SJCRH30 (cell line): ENCODE measurements at places on chromosomes 2 and 18. TPM values are rescaled to one million over a fixed set of nuclear protein-coding genes. Genes with fewer than 3 reads are reported as not detected.

Gene SEH1L
- total RNA-seq, result 29.4 and 33.1 TPM in 2 replicates

Gene CDCA7
- 68.7 and 76.9 TPM in 2 replicates for total RNA-seq

Gene PARD6G
- total RNA-seq, result 8.2 and 9.1 TPM in 2 replicates

Gene MEP1B
- not detected in 2 replicates for total RNA-seq

Gene MYO5B
- total RNA-seq, result 39.1 and 39.7 TPM in 2 replicates

Gene STRN
- total RNA-seq, result 33.1 and 37.3 TPM in 2 replicates

Gene ITPRIPL1
- total RNA-seq, result 26.4 and 27.1 TPM in 2 replicates

Gene KCTD18
- 8.2 and 9.0 TPM in 2 replicates for total RNA-seq

Gene KDM3A
- 34.8 and 38.7 TPM in 2 replicates for total RNA-seq

Gene GPR39
- total RNA-seq, result 0.16 TPM in 1 of 2 replicates, not detected in the other

Gene SULT1C4
- 1.6 and 2.4 TPM in 2 replicates for total RNA-seq

Gene ALPI
- total RNA-seq, result not detected in 2 replicates

Gene TSGA10
- 3.1 and 4.2 TPM in 2 replicates for total RNA-seq

- H3K4me1 ChIP-seq, result no peaks in the 10 kb centered on the region
- H3K27me3 ChIP-seq, result no peaks in the 10 kb centered on the region
- no peaks in the 10 kb centered on the region for H3K36me3 ChIP-seq
- H3K27ac ChIP-seq, result no peak overlapping the region
- no peak overlapping the region for H3K4me3 ChIP-seq
- DNase-seq, result no peak
Observed at GRCh38 chr2:167681234-167682015, 566.0 kb downstream of the STK39 start.

DNA sequence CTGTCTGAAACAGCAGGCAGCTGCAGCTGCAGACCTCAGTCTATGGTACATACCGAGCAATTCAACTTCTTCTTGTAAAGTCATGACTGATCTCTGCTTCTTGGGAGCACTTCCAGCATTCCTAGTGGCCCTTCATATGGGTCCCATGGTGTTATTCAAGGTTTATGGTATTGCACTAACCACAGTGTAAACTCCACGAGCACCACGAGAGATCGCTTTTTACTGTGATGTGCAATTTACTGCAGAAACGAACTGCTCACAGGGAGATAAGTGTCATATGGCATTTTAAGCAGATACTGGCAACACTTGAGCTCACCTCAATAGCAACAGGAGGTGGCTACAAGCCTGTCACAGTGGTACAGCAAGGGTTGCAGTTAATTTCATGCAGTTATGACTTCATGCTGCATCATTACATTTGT is 38.6 kb upstream of the SH3BP4 start:
- H3K4me1 ChIP-seq, result no peaks in the 10 kb centered on the region
- no peaks in the 10 kb centered on the region for H3K36me3 ChIP-seq
- no peak overlapping the region for H3K4me3 ChIP-seq
- no peak for DNase-seq
- H3K27me3 ChIP-seq, result no peaks in the 10 kb centered on the region
- H3K27ac ChIP-seq, result no peak overlapping the region

GRCh38 chr2:228600265-228600664 is 418.8 kb upstream of the SPHKAP start:
- H3K4me3 ChIP-seq, result no peak overlapping the region
- H3K27me3 ChIP-seq, result no peaks in the 10 kb centered on the region
- no peak for DNase-seq
- no peak overlapping the region for H3K27ac ChIP-seq

- H3K4me3 ChIP-seq, result no peak overlapping the region
- no peaks in the 10 kb centered on the region for H3K27me3 ChIP-seq
- H3K36me3 ChIP-seq, result no peaks in the 10 kb centered on the region
- H3K27ac ChIP-seq, result no peak overlapping the region
Observed at GRCh38 chr2:101109451-101110118, 41.6 kb downstream of the TBC1D8 start.

DNA sequence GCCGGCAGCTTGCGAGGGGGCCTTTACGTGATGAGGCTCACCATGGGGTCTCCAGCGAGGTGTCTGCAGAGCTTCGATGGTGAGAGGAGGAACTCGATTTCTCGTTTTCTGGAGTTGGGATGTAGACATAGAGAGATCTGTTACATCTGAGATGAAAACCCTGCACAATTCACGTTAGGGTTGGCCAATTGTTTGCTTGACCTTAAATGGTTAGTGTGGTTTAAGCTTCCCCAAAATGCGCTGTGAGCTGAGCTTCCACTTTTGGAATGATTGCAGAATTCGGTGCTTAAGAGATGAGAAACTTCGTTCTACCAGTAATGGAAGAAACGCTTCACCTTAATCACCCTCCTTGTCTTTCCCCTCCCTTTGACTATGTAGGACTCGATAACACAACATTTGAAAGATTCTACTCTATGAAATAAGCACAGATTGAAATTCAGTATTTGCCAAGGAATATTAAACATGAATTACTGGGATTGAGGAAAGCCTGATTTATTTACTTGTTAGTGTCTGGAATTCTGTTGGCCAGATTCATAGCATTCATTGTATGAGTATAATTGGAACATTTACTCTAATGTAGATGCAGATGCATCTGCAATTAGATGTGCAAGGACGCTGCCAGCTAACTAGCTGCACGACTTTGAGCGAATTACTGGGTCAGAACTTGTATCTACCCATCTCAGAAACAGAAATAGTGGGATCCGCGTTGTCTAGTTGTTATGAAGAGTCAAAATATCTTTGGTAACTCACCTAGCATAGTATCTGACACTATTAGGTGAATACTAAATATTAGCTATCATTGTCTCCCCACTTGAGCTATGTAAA is 1.6 kb upstream of the KLF7 start:
- H3K27ac ChIP-seq, result peak overlapping the region; percentile 100
- no peaks in the 10 kb centered on the region for H3K36me3 ChIP-seq
- peak overlapping the region; percentile 96 for H3K4me3 ChIP-seq
- peaks cover 13% of the 10 kb centered on the region; the same call in 1 of the 2 replicates for H3K4me1 ChIP-seq
- no peaks in the 10 kb centered on the region for H3K27me3 ChIP-seq

- H3K27me3 ChIP-seq, result peaks cover 23% of the 10 kb centered on the region
- DNase-seq, result no peak
- no peak overlapping the region for H3K4me3 ChIP-seq
- H3K27ac ChIP-seq, result no peak overlapping the region
Observed at GRCh38 chr2:70664525-70664924, 103.5 kb downstream of the ADD2 start.

DNA sequence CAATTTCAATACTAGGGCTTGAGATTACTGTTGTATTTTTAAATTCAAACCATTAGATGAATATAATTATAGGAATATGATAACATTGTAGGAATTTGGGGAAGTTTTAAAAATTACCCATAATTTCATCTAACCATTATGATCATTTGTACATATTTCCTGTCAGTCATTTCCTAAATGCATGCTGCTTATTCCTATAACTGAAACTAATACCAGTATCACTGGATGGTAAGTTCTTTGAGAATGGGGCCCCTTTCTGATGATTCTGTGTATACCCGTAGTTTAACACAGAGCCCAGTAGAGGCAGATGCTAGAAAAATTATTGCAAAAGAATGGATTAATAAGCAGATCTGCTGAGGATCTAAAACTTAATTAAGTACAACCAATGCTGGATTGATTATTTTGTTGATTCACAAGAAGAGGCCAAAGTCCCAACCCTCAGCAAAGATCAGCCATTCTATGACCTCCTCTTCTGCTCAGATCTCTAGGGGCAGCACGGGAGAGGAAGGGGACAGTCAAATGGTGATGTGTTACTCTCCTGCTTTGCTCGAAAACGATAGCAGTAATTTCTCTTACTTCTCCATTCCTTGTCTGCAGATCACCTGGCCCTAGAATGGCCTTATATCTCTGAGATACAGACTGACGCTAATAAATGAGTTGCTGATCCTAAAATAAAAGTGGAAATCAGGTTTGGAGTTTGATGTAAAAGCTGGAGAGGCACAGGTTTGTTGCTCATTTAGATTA is 69.5 kb upstream of the PELI1 start:
- H3K4me1 ChIP-seq, result peaks cover 8% of the 10 kb centered on the region; the same call in 1 of the 2 replicates
- no peak for DNase-seq
- H3K27me3 ChIP-seq, result no peaks in the 10 kb centered on the region
- no peak overlapping the region for H3K27ac ChIP-seq

DNA sequence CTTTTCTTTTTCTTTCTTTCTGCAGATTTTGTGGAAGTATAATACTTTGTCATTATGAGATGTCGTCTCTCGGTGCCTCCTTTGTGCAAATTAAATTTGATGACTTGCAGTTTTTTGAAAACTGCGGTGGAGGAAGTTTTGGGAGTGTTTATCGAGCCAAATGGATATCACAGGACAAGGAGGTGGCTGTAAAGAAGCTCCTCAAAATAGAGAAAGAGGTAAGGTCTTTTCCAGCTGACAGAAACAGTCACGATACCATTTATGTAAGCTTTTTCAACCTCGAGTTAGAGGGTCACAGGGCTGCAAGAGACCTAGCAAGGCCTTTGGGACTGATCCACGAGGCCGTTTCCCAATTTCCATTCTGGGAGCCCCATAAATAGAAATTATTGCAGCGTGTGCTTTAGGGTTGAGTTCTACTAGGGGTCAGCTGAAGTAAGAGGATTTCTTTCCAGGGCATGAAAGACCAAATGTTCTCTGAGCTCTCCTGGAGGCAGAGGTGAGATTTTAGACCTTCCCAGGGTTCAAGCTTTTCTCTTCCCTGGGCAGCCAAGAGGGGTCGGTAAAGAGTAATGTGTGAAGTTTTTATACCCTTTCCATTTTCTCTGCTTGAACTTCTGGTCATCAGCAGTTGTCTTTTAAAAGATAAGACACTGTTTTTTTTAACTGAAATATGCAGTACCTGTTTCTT is 15.5 kb downstream of the MAP3K20 start:
- no peak overlapping the region for H3K27ac ChIP-seq
- H3K4me3 ChIP-seq, result no peak overlapping the region
- no peak for DNase-seq
- H3K27me3 ChIP-seq, result no peaks in the 10 kb centered on the region
- H3K36me3 ChIP-seq, result peaks cover 16% of the 10 kb centered on the region

- no peaks in the 10 kb centered on the region for H3K36me3 ChIP-seq
- no peak overlapping the region for H3K4me3 ChIP-seq
- H3K4me1 ChIP-seq, result no peaks in the 10 kb centered on the region
- DNase-seq, result no peak
- no peaks in the 10 kb centered on the region for H3K27me3 ChIP-seq
- no peak overlapping the region for H3K27ac ChIP-seq
Observed at GRCh38 chr18:27608742-27609141, 423.6 kb upstream of the CHST9 start.

- no peaks in the 10 kb centered on the region for H3K36me3 ChIP-seq
- no peak overlapping the region for H3K27ac ChIP-seq
- no peak overlapping the region for H3K4me3 ChIP-seq
- no peaks in the 10 kb centered on the region for H3K4me1 ChIP-seq
- H3K27me3 ChIP-seq, result no peaks in the 10 kb centered on the region
Observed at GRCh38 chr18:74828200-74828599, 230.5 kb downstream of the ZNF407 start.

GRCh38 chr2:205885492-205886099 is 200.4 kb downstream of the INO80D start:
- no peaks in the 10 kb centered on the region for H3K27me3 ChIP-seq
- no peak overlapping the region for H3K27ac ChIP-seq
- peaks cover 9% of the 10 kb centered on the region for H3K4me1 ChIP-seq
- peak; percentile 44 for DNase-seq
- no peaks in the 10 kb centered on the region for H3K36me3 ChIP-seq

DNA sequence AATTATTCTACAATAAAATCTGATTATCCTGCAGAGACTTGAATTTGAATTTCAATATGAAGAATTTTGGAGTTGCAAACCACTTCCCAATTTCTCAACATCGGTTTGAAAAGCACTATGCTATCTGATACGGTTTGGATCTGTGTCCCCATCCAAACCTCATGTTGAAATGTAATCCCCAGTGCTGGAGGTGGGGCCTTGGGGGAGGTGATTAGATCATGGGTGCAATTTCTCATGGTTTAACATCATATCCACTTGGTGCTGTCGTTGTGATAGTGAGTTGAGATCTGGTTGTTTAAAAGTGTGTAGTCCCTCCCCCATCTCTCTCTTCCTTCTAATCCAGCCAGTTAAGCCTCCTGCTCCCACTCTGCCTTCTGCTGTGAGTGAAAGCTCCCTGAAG is 205.7 kb downstream of the NBAS start:
- peaks cover 2% of the 10 kb centered on the region for H3K36me3 ChIP-seq
- no peaks in the 10 kb centered on the region for H3K27me3 ChIP-seq
- no peak overlapping the region for H3K27ac ChIP-seq
- H3K4me3 ChIP-seq, result no peak overlapping the region
- 0 out of 2 replicates have a peak, but pooled peaks cover 4% of the 10 kb centered on the region for H3K4me1 ChIP-seq

GRCh38 chr2:227608561-227609338 is 5.9 kb downstream of the SCYGR3 start:
- DNase-seq, result no peak
- no peak overlapping the region for H3K27ac ChIP-seq
- no peaks in the 10 kb centered on the region for H3K36me3 ChIP-seq
- H3K4me3 ChIP-seq, result no peak overlapping the region

- no peaks in the 10 kb centered on the region for H3K4me1 ChIP-seq
- H3K36me3 ChIP-seq, result no peaks in the 10 kb centered on the region
- H3K4me3 ChIP-seq, result no peak overlapping the region
- no peak for DNase-seq
- no peaks in the 10 kb centered on the region for H3K27me3 ChIP-seq
Observed at GRCh38 chr18:69651243-69651642, 250.6 kb downstream of the DOK6 start.

DNA sequence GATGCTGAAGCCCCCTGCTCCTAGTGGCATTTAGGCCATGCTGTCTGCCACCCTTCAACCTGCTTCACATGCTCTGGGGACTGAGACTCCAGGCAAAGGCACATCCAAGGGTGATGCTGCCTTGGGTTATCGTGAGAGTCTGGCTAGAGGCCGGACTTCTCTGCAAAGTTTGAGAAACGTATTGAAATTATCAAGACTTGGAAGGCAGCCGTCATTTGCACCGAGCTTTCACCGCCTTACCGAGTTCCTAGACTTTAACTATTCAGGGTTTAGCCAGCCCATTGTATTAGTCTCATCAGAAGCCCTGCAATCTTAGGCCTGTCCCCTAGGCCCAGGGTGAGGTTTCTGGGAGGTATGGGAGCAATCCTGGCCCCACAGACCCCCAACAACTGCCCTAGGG is 34.0 kb downstream of the RDH14 start:
- H3K4me3 ChIP-seq, result no peak overlapping the region
- H3K4me1 ChIP-seq, result no peaks in the 10 kb centered on the region

- peaks cover 13% of the 10 kb centered on the region; the same call in 1 of the 2 replicates for H3K27me3 ChIP-seq
- H3K36me3 ChIP-seq, result no peaks in the 10 kb centered on the region
- no peak overlapping the region for H3K4me3 ChIP-seq
- no peak overlapping the region for H3K27ac ChIP-seq
- peak; percentile 56 for DNase-seq
Observed at GRCh38 chr2:241867776-241868420, 1.6 kb upstream of the RTP5 start.

GRCh38 chr2:71629273-71629672 is 175.9 kb downstream of the DYSF start:
- H3K27me3 ChIP-seq, result no peaks in the 10 kb centered on the region
- H3K4me1 ChIP-seq, result peaks cover 27% of the 10 kb centered on the region
- no peak overlapping the region for H3K27ac ChIP-seq
- H3K36me3 ChIP-seq, result peaks cover 6% of the 10 kb centered on the region

- H3K4me3 ChIP-seq, result no peak overlapping the region
- no peak for DNase-seq
Observed at GRCh38 chr2:143435131-143435530, 305.9 kb downstream of the ARHGAP15 start.
